ENCODE measurements at places on chromosomes 4 and X.
A peak's percentile ranks its signal among the peaks of the same experiment; 100 is the strongest.

DNA sequence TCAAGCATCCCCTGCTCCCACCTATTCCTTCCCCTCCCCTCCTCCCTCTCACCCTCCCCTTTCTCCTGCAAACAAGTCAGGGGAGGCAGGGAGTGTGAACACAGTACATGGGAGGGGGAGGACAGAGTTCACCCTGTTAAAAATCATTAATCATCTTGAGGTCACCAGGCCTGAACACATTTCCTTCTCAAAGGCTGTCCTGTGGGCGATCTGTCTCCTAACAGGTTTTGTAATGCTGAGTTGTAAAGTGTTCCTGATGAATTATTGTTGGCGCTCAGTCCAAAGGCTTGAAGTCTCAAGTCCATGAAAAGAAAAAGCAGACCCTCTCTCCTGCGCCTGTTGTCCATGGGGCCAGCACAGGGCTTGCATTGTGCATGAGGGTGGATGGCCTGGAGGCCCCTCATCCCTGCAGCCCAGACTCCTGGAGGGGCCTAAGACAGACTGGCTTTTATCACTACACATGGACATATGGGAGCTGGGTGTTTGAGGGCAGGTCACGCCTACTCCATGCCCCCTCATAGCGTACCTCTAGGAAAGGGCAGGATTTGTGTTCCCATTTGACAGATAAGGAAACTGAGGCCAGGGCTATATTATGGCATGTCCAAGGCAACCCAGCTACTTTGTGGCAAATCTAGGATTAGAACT is 189.1 kb downstream of the RAB28 start:
- DNase-seq, result no peak

DNA sequence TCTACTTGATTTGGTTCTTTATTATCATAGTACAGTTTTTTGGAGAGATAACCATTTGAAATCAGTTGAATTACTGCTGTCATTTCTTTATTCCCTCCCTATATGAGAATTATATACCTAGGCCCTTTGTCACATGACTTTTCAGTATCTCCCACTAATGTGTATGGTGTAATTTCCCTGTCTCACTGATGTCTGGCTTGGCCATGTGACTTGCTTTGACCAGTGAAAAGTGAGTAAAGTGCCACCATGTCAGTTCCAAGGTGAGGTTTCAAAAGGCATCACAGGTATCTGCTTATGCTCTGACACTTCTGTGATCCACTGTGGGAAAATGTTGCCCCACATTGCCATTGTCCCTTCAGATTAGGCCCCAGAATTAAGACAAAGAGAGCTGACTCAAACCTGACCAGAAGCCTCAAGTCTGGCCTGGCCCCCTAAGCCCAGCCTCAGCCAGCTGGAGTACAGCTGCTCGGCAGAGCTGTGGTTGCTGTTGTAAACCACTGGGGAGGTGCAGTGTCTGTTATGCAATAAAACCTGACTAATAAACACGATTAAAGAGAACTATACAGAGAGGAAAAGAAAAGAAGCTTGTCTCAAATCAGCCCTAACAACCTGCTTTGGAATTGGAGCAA is 27.5 kb downstream of the SETD7 start:
- DNase-seq, result peak; percentile 17

GRCh38 chrX:49249071-49249470 is 13.8 kb downstream of the CCDC22 start:
- no peak for DNase-seq

- DNase-seq, result no peak
Measured at GRCh38 chr4:33160126-33160525, 2440.0 kb downstream of the PCDH7 start.

DNA sequence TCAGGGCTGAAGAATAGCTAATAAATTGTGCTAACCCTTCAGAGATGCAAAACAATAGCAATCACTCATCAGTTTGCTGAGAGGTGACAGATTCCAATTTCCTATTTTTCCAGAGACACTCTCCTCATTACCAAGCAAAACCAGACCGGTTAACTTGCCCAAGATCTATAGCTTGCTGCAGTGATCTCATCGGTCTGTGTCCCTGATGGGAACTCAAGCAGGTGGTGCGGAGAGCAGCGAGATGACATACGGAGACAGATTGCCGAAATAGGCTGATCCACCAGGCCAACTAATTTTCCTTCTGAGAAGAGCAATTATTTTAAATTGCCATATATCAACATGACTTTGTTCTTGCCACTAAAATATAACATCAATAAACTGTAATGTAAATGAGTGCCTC is 10.5 kb upstream of the DCHS2 start:
- DNase-seq, result no peak

DNA sequence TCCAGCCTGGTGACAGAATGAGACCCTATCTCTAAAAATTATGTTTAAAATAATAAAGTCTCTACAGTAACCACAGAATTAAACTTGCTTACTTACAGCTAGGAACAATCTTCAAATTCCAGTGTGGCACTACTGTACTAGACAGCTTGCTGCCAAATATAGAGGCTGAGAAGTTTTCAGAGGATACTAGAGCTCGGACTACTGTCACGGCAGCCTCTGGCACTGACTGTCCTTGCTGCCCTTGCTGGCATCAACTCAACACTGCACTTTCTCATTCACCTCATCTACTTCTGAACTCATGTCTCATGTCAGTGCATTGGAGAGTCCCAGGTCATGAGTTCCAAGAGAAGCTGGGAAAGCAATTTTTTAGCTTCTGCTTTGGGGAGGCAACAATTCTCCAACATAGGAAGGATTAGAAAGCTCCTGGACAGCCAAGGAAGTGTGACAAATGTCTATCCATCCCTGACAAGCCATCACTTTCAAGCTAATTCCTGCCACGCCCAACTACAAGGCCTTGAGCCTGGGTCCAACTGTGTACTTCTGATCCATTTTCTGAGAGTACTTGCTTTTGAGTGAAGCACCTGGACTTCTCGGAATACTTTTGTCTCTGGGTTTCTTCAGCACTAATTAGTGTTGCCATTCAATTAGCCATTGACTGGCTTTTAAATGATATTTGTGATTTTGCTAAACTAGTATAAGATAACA is 98.6 kb upstream of the NR3C2 start:
- no peak for DNase-seq

DNA sequence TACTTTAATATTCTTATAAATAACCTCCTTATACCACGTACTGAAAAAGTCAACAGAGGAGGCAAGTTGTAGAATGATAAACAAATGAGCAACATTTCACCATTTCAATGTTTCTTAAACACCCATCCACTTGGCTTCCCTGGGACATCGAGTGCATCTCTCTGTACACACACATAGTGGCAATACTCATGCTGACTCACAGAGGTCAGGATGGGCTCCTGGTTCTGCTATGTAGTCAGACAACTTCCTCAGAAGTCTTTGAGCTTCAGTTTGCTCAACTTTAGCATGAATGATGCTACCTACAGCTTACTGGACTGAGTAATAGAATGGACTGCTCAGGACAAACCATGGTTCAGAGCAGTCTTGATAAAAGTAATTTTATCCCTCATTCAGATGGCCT is 56.9 kb downstream of the MAD2L1 start:
- no peak for DNase-seq

- DNase-seq, result no peak
Measured at GRCh38 chr4:47855350-47855749, 17.5 kb upstream of the CORIN start.

GRCh38 chrX:110159235-110159634 is 156.3 kb downstream of the TMEM164 start:
- DNase-seq, result no peak

DNA sequence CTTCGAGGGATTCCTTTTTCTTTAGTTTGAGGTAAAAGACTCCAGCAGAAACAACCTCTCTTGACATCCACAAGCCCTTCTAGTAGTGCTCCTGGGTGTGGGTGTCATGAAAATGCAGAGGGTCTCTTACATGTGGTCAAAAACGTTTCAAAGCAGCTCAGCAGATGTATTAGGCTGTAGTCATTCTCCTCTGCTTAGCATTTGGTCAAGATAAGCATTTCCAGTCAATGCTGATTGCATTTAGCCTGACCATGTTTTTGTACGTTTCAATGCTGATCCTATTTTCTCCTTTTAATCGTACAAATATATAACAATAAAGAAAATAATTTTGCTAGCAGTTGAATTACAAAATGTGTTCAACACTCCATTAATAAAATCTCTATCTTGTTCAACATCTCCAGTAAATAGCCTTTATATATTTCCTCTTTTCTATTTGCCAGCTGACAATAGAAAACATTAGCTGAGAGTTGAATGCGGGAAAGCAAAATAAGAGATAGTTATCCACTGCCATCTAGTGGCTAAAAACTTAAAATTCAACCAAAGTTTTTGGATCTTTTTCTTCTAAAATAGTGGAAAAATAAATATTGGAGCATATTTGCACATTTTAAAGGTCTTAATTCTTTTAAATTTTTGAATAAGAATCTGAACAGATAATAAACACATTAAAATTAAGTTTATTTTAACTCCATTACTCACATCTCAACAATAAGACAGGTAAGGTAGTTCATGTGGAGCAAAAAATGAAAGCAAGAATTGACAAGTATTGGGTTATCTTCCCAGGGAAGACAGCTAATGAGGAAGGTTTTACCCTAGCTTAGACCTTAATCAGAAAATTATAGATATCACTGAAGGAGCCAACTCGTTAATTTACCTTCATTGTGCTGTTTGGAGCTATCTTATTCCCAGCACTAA is 15.2 kb upstream of the PACRGL start:
- peak; percentile 24 for DNase-seq

GRCh38 chr4:39587881-39588280 is 50.8 kb downstream of the SMIM14 start:
- DNase-seq, result no peak

- DNase-seq, result peak; percentile 8
Measured at GRCh38 chr4:40843696-40844095, 93.9 kb downstream of the NSUN7 start.

DNA sequence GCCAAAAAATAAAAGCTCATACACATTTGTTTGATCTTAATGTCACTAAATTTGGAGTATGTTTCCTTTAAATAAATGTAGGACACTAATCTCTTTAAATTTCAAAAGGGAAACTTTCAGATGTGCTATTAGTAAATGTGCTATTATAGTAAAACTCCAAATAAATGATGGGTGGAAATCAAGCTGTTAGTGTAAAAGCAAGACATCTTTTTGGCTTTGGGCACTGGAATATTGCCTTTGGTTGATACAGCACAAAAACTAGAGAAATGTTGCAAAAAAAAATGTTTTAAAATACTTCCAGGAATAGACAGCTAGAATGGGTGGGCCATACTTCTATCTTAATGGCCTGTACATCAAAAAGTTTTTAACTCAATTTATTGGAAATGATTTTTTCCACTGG is 151.6 kb downstream of the FBXO8 start:
- DNase-seq, result no peak

All from CD4-positive, alpha-beta T cell treated with Interleukin-15 for 4 hours (primary cell).